BJ (cell line): ENCODE measurements at places on chromosomes 5 and 9. TPM values are rescaled to one million over a fixed set of nuclear protein-coding genes. Genes with fewer than 3 reads are reported as not detected.

The UGT3A2 gene
- not detected in 2 replicates for polyA plus RNA-seq

The PCDHGB2 gene
- 3.7 and 4.0 TPM in 2 replicates for polyA plus RNA-seq

The AOPEP gene
- polyA plus RNA-seq = 52.1 and 57.3 TPM in 2 replicates

DNA sequence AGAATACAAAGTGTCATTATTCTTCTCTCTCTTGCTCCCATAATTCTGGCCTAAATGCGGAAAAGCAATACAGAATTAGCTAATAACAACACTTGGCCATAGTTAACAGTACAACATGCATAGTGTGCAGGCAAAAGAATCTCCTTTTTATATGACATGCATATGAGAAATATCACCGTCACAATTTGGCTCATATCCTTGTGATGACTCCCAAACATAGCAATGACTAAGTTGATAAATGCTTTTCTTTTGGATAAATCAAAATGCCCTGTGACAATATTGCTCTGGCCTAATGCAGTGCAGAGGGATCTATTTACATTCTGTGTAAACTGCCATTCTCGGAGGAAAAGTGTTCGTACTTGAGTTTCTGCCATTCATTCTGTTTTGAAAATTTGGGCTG, 121.9 kb upstream of the GHR start:
- no peak for DNase-seq

DNA sequence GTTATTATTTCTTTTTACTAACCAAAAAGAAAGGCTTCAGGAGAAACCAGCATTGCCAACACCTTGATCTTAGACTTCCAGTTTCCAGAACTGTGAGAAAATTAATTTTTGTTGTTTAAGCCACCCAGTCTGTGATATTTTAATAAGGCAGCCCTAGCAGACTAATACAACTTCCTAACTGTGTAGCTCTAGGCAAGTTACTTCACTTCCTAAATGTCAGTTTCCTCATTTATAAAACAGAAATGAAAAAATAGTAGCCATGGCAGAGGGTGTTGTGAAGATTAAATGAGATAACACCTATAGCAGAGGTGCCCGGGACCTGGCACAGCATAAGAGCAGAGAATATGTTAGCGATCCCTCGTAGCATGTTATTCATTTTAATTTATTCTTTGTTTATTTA, 66.6 kb upstream of the HAND1 start:
- DNase-seq = no peak
